Kasumi-1 (cell line): ENCODE measurements at places on chromosomes 3 and 15.

GRCh38 chr15:101004500-101004899 is 85.3 kb downstream of the LRRK1 start:
- no peak for DNase-seq

DNA sequence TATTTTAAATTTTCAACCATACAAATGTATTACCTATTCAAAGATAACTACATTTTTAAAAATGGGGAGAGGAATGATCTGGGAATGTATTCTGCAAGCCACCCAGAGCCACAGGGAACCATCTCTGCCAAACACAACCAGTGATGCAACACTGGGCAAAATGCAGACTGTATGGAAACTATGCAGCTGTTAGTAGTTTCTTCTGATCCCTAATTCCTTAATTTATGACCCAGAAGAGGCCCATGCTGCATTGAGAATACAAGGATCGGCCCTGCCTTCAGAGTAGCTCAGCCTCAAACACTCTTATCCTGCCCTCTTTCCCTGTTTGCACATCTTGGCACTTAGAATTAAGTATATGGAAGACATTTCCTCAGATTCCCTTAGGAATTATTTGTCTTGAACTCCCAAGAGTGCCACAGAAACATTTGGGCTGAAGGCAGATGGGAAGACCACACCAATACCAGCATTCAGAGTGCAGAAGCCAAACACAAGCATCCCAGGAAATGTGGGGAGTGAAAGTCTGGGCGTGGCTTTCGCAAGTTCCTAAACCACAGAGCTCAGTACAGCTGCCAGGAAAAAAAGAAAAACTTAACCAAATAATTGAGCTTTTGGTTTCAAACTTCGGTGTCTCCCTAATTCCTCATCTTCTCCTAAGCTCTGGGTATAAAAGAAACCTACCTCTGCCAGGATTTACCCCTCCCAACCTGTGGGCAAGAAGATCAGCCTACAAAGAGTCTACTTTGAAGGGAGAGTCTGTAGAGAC is 5.3 kb downstream of the SNUPN start:
- DNase-seq: peak; percentile 71

- DNase-seq: no peak
Measured at GRCh38 chr3:11776346-11776745, 70.3 kb downstream of the TAMM41 start.

DNA sequence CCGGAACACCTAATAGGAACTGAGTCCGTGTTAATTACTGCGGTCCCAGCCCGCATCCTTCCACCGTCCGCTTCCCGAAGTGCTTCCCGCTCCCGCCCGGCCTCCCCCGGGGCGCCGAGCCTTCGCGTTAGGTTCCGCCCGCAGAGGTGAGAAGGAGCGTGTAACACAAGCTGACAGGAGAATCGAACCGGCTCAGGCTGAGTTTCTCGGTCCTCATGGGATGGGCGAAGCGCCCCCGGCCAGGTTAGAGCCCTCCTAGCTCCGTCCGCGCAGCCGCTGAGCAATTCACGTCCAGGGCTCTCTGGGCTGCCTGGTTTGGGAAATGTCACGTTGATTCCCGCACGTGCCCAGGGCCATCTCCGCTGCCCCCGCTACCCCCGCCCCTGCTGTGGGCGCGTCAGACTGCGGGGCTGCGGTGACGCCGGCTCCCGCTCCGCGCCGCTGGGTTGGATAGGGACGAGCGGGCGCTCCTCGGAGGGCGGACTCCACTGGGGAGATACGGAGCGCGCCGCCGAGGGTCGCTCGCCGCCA is 954 bp downstream of the CLDN11 start:
- DNase-seq: no peak

DNA sequence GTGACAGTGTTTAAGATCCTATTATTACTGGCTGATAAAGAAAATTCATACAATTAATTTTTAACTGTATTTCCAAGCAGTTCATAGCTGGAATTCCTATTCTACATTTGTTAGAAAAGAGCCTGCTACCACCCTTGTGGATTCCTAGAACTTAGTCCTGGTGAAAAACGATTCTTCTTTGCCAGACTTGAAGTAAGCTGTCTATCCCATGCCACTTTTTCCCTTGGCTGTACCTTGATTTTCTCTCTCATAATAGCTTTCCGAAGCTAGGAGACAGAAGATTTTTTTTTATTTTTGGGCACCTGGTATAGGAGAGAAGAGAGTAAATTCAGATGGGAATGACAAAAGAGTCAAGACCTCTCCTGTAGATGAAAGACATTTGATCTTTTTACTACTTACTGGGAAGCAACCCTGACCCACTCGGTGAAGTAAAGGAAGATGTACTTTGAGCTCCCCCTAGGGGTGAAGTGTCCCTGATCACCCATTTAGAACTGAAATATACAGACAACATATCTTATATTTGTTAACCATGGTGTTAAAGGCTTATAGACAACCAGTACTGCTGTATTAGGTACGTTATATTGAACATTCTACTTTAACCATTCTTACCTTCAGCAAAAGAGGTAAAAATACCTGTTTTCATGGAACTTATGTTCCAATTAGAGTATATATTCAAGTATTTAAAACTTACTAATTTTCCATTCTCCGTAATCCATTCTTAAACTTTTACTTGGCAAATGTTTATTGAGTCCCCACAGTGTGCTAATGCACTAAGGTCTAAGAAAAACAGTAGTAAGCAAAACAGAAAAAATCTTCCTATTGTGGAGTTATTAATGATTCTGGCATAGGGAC is 36.2 kb upstream of the C3orf38 start:
- peak; percentile 84 for DNase-seq

DNA sequence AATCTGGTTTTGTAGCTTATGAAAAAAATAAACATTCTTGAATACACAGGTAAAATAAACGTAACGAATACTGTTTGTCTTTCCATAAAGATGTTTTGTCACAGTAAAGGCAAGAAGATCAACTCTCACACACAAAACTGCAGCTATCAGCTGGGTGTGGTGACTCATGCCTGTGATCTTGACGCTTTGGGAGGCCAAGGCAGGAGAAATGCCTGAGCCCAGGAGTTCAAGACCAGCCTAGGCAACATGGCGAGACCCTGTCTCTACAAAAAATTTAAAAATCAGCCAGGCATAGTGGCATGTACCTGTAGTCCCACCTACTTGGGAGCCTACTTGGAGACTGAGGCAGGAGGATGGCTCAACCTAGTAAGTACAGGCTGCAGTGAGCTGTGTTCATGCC is 39.6 kb downstream of the CBLB start:
- DNase-seq: no peak

GRCh38 chr3:165491487-165491886 is 295.3 kb upstream of the SLITRK3 start:
- no peak for DNase-seq

DNA sequence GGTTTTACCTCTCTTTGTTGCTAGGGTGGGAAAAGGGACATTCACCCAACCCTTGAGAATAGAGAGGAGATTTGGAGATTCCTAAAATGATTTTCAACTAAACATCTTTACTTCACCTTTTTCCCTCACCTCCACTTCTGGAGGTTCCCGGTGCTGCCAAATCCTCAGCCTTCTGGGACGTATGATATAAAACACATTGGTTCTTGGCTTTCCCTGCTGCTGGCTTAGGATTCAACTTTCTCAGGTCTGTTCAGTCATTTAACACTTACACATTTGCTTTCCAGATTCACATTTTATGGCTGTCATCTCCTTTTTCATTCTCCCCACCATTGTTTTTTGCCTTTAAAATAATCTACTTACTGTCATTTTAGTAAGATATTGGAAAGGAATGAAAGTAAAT is 106.6 kb downstream of the PIK3R4 start:
- DNase-seq: no peak

DNA sequence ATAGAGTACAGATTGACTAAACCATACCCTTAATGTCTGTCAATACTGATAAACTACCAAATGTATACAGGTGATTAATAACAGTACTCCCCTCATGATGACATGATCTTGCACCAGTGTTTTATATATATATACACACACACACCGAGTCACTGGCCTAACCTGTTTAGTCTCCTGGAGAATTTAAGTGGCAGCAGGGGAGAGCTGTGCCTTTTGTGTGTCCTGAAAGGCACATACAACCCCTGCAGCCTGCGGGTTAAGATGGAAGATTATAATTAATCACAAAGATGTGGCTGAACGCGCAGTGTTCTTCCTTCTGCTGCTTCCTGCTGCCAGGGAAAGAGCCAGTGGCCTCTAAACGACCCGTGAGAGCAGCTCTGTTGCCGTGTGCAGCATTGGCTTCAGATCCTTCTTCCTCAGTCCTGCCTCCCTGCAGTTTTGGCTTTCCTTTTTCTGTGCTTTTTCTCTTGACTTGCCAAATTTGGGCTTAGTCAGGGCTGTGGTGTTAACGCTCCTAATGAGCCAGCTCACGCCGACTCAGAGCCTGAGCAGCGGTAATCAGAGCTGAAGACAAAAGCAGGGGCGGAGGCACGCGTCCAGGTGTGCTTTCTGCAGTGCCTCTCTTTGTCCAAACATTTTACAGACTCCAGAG is 42.5 kb upstream of the UBE3A start:
- DNase-seq: no peak

GRCh38 chr3:177358091-177358976 is 161.1 kb upstream of the TBL1XR1 start:
- DNase-seq: peak; percentile 92

- DNase-seq: no peak
Measured at GRCh38 chr3:101182734-101183133, 137.6 kb downstream of the IMPG2 start.

- no peak for DNase-seq
Measured at GRCh38 chr3:169627073-169627472, 36.4 kb downstream of the MECOM start.

GRCh38 chr3:100213891-100214573 is 46.8 kb upstream of the TBC1D23 start:
- DNase-seq: no peak

DNA sequence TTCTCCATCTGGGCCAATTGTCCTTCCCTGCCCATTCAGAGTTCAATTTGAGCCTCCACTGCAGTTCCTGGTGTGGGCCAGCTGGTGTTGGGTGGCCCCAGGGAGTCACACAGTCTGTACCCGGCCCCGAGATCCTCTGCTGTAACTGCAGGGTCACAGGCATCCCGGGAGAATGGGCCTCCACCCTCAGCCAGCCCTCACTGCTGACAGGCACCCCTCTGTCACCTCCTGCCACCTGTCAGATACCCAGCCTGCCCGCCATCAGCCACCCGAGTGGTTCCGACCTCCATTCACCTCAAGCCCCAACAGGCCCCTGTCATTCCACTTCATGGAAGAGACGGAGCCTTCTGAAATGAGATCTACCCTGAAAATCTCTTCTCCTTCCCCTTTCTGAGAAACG is 73.2 kb downstream of the ST8SIA2 start:
- DNase-seq: no peak

DNA sequence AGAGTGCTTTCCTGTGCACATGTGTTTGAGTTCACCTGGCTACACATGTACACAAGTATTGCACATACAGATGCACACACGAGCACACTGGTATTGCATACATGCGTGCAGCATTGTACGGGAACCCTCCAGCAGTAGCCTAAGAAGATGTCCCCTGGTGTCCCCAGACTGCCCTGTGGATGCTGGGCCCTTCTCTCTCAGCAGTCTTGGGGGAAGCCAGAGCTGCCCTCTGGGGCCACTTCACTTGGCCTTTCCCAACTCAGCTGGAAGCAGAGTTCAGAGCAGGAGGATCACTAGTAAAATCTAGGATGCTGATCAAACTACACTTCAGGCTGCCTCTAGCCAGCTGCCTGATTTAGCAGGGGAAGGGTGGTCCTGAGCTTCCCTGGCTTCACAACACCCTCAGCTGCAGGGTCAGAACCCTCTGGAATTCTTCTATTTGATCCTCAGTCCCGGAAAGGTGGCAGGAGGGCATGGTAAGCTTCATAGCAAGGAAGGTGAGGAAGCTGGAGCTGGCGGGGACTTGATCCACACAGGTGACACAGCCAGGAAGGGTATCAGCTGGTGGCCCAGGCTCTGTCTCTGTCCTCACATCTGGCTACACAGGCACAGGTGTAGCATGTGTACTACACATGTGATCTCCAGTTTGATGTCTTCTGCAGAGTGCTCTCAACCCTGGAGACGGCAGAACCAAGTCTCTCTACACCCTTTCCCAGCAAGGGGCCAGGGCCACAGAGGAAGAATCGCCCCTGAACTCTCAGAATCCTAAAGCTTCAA is 36.5 kb downstream of the KLF15 start:
- no peak for DNase-seq

GRCh38 chr3:79490165-79491028 is 277.4 kb downstream of the ROBO1 start:
- DNase-seq: no peak

DNA sequence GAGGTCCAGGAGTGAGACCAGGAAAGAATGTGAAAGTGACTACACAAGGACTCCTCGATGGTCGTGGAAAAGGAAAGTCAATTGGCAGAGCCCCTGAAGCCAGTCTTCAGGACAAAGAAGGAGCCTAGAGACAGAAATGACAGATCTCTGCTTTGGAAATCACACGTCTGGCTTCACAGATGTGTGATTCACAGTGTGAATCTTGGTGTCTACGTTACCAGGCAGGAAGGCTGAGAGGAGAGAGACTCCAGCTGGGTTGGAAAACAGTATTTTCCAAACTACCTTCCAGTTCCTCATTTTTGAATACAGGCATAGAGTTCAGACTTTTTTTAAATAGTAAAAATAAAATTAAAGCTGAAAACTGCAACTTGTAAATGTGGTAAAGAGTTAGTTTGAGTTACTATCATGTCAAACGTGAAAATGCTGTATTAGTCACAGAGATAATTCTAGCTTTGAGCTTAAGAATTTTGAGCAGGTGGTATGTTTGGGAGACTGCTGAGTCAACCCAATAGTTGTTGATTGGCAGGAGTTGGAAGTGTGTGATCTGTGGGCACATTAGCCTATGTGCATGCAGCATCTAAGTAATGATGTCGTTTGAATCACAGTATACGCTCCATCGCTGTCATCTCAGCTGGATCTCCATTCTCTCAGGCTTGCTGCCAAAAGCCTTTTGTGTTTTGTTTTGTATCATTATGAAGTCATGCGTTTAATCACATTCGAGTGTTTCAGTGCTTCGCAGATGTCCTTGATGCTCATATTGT is 6.0 kb downstream of the CCR2 start:
- DNase-seq: peak; percentile 36

- DNase-seq: no peak
Measured at GRCh38 chr15:82570721-82571508, 30.7 kb upstream of the RPS17 start.

DNA sequence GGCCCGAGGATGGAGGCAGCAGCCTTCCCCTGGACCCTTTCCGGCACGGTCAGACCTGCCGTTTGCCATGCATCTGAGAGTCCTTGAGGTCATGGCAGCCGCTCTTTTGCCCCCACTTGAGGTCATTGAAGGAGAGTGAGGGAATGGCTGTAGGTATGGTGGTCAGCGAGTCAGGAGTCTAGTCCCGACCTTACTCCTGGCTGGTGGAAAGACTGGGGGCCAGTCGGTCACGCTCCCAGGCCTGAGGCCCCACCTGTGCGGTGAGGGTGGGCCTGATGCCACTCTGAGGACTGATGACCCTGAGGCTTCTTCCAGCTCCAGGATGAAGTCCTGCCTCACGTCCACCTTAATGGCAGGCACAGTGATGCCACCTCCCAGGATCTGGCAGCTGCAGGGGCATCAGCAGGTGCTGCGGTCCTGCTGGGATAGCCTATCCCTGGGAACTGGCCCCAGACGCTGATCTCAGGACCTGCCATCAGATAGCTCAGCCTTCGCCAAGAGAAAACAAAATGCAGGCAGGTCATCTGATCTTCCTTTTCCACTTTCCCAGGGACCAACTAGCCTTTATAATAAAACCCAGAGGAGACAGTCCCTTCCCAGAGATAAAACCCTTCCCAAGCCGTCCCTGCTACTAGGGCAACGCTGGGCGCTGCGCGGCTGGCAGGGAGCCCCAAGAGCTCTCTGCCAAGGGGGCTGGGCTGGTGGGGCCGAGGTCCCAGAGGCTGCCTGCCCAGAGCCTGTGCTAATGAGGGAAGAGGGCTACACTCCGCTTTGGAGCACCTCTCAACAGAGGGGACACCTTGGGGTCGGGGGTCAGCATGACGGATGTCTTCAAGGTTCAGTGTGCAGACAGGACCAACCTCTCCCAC is 42.2 kb downstream of the TM2D3 start:
- no peak for DNase-seq
